ENCODE measurements at places on chromosomes 4 and X.

DNA sequence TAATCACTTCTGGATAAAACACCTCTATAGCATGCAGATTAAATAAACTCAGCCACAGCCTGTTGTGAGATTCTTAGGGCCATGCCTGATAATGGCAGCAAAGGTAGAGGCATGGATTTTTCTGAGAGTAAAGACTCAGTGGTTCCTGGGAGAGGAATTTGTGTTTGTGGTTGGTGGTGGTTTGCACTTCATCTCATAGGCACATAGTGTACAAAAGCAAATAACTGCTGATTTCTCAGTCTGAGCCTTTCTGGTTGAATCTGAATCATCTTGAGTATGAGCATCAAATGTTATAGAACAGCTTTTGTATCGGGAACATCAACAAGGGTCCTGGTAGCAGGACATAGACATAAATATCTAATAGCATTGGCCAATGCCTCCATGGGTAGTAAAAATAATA lies 274.3 kb downstream of the FRMPD4 start:
- DNase-seq: no peak

DNA sequence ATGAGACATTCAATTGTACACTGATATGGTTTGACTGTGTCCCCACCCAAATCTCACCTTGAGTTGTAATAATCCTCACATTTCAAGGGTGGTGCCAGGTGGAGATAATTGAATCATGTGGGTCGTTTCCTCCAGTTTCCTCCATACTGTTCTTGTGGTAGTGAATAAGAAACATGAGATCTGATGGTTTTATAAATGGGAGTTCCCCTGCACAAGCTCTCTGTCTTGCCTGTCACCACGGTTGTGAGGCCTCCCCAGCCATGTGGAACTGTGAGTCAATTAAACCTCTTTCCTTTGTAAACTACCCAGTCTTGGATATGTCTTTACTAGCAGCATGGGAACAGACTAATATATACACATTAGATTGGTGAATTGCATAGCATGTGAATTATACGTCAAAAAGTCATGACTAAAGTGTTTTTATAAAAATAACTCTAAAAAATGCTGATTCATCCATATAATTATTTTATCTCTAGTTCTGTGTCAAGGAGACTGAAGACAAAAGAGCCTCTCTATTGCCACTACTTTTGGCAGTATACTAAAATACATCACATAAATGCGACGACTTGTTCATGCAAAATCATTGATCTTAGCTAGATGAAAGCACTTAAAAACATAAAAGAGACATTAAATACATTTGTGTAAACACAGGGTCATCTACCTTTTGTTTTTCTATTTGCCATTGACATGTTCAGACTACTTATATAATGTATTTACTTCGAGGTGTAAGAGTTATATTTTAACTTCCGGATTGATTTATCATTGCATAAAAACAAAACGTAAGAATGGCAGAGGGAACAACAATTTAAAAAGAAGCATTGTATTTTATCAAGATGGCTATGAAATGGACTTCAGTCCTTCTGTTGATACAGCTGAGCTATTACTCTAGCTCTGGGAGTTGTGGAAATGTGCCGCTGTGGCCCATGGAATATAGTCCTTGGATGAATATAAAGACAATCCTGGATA lies 50.1 kb downstream of the YTHDC1 start:
- DNase-seq: no peak

DNA sequence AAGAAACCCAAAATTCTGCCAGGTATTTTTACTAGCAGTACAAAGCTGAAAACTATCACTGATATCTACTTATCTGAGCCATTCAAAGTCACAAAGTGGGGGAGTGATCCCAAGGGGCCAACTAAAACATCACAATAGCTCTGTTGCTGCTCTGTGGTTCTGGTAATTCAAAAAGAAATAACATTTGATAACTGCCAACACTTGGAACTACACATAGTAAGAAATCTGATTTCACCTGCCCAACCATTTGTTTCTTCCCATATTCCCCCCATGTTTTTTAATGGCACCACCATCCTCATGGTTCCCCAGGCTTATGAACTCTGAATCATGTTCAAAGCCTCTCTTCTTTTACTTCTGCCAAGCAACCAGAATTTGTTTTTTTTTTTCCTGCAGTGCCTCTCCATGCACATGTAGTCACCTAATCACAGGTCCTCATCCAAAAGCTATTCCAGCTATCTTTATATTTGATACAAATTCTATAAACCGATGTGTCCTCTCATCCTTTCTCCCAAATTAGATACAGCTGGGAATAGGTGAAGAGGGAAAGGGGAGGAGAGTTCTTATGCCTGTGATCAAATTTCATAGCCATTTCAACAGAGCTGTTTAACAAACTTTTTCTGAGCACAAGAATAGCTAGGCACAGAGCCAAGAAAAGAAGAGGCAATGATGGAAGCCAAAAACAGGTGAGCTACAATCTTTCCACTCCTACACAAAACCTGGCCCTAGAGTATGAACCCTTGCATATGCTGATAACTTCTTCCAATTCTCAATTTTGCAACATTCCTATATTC lies 7.7 kb downstream of the AMMECR1 start:
- no peak for DNase-seq

GRCh38 chr4:88275949-88276515 lies 8.3 kb downstream of the PPM1K start:
- no peak for DNase-seq

DNA sequence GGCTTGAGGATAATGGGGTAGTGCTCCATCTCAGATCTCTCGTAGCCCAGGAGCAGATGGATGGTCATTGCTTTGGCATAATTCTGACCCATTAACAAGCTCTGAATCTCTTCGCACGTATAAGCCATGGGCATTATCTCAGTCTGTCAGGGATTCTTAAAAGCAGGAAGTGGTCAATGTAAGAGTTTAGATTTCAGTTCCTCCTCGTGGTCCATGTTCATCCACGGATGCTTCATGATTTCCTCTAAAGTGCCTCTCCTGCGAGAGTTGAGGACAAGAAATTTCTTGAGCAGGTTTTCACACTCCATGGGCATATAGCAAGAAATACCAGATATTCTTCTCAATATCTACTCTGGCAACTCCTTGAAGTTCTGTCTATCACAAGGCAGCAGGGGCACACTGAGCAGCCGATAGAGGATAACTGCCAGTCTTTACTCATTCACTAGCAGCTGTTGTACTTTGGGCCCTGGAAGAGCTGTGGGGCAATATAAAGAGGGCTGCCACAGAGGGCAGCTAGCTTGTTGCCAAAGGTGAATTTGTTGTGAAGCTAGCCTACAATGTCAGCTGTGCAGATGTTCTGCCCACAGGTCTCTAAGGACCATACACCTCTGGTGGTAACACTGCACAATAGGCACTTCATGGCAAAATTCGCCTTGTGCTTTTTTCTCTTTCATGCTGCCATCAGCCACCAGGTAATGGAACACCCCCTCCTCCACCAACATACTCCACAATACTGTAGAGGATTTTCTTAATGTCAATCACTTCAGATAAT lies 52.0 kb upstream of the WDR17 start:
- no peak for DNase-seq

DNA sequence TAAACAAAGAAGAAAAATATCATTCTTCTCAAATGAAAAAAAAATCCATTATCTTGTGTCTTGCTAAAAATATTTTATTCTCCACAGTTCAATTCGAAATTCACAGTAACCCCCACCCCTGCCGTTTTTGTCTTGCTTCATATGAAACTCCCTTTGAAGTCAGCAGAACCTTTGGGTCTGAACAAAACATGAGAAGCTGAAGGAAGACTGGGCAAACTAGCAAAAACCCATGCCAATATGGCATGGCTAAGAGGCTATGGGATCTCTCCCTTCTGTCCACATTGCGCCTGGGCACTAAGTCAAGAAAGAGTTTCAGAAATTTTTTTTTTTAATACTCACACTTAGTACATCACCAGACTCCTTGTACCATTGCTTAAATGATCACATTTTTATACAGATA lies 136.0 kb upstream of the SMIM31 start:
- DNase-seq: no peak

GRCh38 chr4:119632216-119632615 lies 3.6 kb upstream of the PDE5A start:
- DNase-seq: no peak

DNA sequence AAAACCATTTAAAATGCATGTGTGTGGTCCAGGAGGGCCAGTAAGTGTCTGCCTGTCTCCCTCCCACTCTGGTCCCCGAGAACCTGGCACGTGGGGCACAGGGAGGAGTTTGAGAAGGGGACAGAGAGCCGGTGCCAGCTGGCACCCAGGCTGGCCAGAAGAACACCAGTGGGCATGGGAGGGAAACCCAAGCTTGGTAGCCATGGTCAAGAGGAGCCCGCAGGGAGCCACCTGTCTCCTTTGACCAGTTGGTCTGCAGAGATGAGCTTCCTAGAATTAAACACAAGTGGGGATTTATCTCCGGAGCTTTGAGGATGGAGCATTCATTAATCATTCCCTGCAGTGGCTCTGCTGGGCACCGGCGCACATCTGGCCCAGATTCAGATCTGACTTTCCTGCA lies 41.6 kb downstream of the HMX1 start:
- no peak for DNase-seq

DNA sequence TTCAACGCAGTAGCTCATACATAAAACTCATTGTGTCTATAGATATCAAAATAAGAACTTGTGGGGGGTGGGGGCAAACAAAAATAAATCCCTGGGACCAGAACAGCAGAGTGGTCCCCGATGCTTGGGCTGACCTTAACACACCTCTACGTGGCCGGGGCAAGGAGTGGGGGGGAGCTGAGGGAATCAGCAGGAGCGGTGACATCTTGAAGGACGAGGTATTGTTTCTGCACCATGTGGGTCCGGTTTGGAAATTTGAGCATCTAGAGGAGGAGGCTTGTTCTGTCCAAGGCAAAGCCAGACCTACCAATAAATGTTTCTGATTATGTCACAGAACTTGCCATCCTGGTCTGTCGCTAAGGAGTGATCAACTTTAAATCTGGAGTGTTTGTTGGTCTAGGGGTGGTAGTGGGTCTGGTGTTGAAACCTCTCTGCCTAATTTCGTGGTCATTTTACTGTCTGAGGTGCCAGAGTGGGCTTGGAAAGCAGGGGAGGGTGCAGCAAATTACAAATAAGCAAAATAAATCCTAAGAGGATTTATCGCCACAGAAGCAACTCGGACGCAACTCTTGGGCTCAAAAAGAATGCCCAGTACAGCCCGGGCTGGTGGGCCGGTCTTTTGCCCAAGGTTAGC lies 774 bp upstream of the RAPGEF2 start:
- no peak for DNase-seq

GRCh38 chrX:37926700-37927099 lies 79.3 kb upstream of the DYNLT3 start:
- peak; percentile 31 for DNase-seq

GRCh38 chr4:38306482-38307071 lies 346.4 kb downstream of the PTTG2 start:
- no peak for DNase-seq

- DNase-seq: peak; percentile 11
These were observed 62.2 kb upstream of the PRPS1 start for GRCh38 chrX:107565931-107566603.

DNA sequence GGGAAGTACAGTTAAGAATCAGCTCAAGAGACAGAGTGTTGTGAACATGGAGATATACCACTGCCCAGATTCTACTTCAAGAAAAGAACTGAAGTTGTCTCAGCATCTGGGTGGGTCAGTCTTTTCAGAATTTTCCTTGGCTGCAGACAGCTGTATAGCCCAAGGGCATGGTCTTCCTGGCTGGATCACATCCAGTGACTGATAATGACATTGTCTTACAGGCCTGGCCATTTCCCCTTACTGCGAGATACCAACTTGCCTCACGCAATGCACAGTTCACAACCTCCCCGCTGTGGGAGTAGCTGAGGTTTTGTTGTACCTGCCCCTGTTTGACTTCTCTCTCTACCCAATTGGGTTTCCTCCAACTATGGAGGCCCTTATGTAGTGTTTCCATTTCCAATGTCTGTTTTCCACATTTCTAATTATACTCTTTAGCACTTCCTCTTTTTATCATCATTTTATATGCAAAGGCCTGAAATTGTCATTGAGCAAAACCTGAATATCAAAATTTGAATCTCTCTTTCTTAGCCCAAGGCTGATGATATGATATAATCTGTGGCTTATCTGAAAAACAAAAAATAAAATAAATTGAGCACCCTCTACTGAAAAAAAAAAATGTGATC lies 209.1 kb downstream of the NAF1 start:
- DNase-seq: no peak

DNA sequence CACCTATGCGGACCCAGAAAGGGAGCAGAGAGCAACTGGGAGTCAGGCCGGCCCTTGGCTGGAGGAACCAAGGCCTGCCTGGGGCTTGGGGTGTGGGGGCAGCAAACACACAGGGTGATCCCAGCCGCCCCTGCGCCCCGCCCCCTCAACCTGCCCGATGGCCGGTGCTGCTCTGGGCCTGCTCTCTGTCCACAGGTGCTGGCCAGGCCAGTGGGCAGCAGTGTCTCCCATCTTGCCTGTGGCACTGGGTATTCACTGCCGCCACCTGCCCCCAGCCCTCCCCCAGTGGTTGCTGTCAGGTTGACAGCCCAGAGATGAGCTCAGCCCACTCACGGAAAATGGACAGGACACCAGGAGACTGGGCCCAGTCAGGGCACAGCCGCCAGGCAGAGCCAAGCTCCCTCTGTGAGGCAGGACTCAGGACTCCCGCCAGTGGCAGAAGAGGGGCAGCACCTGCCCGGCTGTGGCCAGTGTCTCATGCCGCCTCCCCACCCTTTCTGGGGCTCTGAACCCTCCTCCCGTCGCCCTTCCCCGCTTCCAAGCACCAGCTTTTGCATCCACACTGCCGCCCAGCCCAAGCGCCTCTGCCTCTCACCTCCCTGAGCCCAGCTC lies 4.7 kb downstream of the NKX1-1 start:
- no peak for DNase-seq

DNA sequence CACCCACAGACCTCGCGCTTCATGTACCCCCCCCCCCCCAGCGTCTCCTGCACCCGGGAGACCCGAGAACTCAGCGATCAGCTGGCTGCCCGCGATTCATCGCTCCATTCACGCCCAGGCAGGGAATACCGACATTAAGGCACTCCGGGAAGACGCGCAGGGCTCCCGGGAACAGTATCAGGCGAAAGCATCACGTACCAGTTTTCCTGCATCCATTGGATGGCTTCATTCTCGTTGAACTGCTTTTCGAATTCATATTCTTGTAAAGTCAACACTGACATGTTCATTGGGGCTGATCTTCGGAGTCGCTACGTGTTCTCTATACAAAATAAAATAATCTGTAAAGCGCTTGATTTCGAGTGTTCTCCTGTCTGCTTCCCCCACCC lies 373 bp downstream of the ELOVL6 start:
- DNase-seq: no peak

DNA sequence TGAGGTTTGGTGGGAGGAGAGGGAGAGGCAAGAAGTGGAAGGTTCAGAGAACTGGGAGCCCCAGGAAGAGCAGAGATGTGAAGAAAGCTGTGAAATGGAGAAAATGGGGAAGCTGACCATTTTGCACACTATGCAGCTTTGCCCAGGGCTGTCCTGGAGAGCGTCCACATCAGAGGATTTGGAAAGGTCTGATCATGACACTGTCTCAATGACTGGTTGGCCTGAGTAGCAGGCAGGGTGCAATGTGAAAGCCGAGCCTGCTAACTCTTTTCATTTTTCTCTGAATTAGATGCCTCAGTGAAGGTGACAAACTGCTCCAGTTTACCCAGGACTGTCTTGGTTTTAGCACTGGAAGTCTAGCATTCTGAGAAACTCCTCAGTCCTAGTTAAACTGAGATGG lies 330.1 kb upstream of the RPS6KA3 start:
- DNase-seq: no peak

- peak; percentile 45 for DNase-seq
These were observed 208.7 kb downstream of the SOWAHB start for GRCh38 chr4:76689145-76689817.

Data from dermis microvascular lymphatic vessel endothelial cell (primary cell).